ENCODE measurements at places on chromosomes 7 and 10. TPM values are rescaled to one million over a fixed set of nuclear protein-coding genes. Genes with fewer than 3 reads are reported as not detected.
A peak's percentile ranks its signal among the peaks of the same experiment; 100 is the strongest.

Gene PNLIPRP2
- polyA plus RNA-seq, result not detected

Gene MEOX2
- not detected for polyA plus RNA-seq

Gene ARPC1B
- 1,282 TPM for polyA plus RNA-seq

Gene UCMA
- not detected for polyA plus RNA-seq

DNA sequence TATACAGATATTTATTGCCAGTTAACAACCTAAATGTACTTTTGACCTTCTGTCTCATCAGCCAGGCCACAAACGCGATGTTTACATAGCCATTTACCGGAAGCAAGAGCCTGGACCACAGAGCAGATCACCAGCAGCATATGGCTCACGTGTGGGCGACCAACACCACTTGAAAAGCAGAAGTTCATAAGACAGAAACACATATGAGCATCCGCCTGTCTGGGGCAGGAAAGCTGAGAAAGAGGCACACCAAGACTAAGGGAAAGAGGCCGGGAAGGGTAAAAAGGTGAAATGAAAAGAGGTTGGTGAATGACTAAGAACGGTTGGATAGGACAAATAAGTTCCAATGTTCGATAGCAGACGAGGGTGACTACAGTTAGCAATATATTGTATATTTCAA, 1.3 kb downstream of the ABCB1 start:
- DNase-seq, result peak; percentile 44
- peaks cover 13% of the 10 kb centered on the region for H3K4me1 ChIP-seq
- H3K27ac ChIP-seq, result no peak overlapping the region
- no peaks in the 10 kb centered on the region for H3K36me3 ChIP-seq

GRCh38 chr10:103603382-103603781, 109.9 kb downstream of the NEURL1 start:
- no peaks in the 10 kb centered on the region for H3K27me3 ChIP-seq
- no peak overlapping the region for H3K4me3 ChIP-seq
- DNase-seq, result no peak

DNA sequence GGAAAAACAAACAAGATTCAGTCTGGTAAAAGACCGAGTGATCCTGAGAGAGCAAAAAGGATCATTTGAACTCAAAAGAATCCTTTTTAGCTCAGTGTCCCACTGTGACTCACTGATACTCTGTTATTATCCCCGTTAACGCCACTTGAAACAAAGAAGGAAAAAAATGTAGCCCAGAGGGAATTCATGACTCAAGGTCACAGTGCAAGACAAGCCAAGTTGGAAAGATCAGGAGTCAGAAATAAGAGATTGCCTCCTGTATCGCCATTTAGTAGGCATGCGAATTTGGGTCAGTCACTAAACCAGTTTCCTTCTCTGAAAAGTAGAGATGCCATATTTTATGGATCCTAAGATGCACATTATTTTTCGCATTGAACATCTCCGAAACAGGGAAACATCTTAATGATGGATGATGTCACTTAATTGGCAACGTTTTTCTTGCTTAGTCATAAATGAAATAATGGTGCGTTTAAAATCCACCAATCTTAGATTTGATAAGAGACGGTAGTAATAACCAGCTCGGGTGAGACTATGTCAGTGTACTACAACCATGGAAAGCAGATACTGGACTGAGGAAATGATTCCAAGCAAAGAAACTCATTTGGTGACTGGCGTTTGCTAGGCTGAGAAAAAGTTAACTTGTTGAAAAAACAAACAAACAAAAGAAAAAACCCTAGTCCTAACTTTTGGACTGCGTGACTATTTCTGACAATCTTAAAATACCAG, 502.0 kb upstream of the CELF2 start:
- peaks cover 2% of the 10 kb centered on the region for H3K27me3 ChIP-seq
- no peak for DNase-seq
- H3K36me3 ChIP-seq, result no peaks in the 10 kb centered on the region
- peaks cover 5% of the 10 kb centered on the region for H3K4me1 ChIP-seq
- H3K27ac ChIP-seq, result no peak overlapping the region

- H3K4me1 ChIP-seq, result peaks cover 54% of the 10 kb centered on the region
- DNase-seq, result peak; percentile 88
- H3K4me3 ChIP-seq, result peak overlapping the region; percentile 28
- no peaks in the 10 kb centered on the region for H3K27me3 ChIP-seq
- no peak overlapping the region for H3K27ac ChIP-seq
- no peaks in the 10 kb centered on the region for H3K36me3 ChIP-seq
These were observed 52.7 kb downstream of the RBM17 start for GRCh38 chr10:6141296-6142151.
